ENCODE measurements at places on chromosomes 2 and 18.

- no peak for DNase-seq
These were observed 23.3 kb upstream of the RMC1 start for GRCh38 chr18:23479829-23480505.

DNA sequence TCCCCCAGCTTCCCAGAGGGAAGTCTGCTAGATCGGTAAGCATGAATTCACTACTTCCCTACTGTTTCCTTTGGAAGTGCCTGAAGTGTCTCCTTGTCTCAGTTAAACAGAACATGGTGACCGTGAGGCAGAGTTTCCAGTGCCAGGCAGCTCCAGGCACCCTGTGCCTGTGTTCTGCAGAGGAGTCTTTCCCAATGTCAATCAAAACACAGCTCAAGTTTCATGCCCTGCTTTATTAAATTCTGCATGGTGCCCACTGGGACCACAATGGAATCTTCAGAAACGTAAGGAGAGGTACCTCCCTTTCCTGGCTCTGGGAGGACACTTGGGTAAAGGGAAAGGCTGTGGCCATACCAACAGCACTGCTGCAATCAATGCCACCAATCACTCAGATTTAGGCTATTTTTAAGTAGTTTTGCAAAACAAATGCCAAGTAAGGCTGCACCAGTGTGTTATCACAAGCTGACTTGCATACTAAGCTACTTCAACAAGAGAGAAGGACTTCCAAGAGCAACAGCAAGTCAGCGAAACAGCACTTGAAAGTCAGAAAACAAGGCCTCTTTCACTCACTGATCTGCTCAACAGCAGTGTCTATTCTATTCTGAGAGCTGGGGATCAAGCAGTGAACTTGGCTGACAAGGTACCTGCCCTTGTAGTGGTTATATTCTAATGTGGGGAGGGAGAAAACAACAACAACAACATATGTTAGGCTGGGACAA lies 14.9 kb downstream of the LPIN2 start:
- DNase-seq, result no peak

- DNase-seq, result no peak
These were observed 76.0 kb downstream of the CEP192 start for GRCh38 chr18:13067124-13067523.

DNA sequence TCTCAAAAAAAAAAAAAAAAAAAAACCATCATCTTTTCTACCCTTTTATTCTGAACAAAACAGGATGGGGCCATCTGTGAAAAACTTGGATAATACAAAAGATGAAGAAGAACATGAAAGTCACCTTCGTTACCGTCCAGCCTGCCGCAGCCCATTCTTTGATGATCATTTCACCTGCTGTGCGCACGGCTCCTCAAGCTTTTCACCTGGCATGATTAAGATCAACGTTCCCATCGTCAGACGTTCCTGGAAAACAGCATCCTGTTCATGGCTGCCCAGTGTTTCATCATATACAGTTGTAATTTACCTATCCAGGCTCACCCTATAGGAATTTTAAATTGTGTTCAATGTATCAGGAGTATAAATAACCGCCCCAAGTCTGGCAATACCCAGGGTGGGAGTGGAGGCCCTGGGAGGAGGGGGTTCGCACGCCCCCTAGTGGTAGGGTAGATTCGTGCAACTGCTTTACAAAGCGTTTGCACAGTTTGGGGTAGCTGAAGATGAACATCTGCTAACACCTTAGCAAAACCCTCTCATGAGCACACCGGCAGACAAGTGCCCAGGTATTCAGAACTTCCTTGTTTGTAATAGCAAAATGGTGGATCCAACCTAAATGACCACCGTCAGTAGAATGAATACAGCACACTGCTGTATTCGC lies 49.0 kb upstream of the GLI2 start:
- no peak for DNase-seq

- no peak for DNase-seq
These were observed 53.8 kb upstream of the SPTBN1 start for GRCh38 chr2:54402350-54402749.

- no peak for DNase-seq
These were observed 317.1 kb upstream of the SPRED2 start for GRCh38 chr2:65749545-65749944.

DNA sequence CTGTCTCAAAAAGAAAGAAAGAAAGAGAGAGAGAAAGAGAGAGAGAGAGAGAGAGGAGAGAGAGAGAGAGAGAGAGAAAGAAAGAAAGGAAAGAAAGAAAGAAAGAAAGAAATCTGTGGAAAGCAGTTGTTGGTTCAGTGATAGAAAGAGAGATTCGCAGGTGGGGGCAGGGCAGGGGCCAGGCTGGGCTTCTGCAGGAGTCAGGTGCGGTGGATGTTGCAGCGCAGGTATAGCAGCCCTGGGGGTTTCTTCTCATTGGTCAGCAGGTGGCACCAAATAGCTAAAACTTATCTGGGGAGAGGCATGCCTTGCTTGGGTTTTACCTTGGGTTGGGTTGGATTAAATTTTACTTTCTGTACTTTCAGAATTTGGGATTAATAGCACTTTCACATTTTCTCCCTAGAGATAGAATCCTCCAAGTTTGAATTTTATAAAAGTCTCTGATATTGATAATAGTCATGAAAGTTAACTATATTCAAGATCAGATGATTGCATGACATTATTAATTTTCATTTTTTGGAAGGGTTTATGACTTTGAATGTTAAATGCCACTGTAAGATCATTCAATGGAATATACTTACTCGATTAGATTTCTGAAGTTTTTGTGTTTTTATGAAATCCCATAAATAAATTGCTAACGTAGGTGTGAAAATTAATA lies 66.6 kb downstream of the SPTBN1 start:
- DNase-seq, result no peak

DNA sequence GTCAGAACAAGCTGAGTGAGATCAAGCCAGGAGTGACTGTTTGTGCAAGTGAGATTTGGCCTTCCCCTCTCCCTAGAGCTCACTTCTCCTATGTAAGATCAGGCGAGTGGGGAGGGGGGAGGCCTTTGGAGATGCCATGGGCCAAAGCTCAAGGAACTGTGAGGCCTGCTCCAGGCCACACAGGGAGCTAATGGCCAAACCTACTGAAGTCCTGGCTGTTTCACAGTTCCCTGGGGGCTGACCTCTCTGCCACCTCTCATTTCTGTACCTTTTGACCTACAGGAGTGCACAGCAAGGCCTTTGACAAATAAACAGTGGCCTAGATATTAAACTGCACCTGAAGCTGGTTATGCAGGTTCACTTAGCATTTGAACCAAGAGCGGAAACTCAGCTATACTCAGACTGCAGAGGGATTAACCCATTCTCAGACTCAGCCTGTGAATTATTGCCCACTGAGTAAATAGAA lies 235.0 kb upstream of the NT5C1B start:
- no peak for DNase-seq

DNA sequence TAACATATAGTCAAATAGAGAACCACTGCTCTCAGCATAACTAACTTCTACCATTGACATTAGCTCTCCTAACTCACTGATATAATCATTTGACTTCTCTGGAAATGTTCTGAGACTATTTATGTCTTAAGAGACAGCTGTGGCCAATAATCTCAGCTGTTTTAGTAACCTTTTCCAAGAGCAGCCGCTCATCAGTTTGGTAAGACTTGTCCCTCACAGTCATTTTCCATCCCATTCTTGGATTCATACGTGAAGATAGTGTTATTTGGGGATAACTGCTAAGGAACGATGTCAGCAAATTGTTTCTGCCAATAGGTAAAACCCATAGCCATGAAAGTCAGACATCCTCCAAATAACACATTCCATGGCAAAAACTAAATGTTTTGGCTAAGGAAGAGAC lies 127.8 kb downstream of the LNPK start:
- DNase-seq, result no peak

DNA sequence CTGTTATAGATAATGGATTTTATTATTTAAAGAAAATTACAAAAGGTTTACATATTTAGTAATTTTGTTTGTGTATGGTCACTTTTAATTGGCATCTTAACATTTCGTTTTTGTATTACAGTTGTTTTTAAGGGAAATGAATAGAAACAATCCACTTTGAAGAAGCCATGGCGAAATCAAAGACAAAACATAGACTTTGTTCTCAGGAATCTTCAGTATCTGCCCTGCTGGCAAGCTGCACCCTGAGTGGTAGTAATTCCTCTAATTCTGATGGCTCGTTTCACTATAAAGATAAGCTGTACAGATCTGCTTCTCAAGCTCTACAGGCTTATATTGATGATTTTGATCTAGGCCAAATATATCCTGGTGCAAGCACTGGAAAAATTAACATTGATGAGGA lies 2.7 kb downstream of the C18orf54 start:
- DNase-seq, result no peak

GRCh38 chr2:105697781-105698449 lies 46.8 kb upstream of the NCK2 start:
- no peak for DNase-seq

GRCh38 chr18:64180617-64181016 lies 31.7 kb upstream of the LINC00305 start:
- no peak for DNase-seq

GRCh38 chr2:113937501-113937900 lies 47.6 kb downstream of the ACTR3 start:
- no peak for DNase-seq

DNA sequence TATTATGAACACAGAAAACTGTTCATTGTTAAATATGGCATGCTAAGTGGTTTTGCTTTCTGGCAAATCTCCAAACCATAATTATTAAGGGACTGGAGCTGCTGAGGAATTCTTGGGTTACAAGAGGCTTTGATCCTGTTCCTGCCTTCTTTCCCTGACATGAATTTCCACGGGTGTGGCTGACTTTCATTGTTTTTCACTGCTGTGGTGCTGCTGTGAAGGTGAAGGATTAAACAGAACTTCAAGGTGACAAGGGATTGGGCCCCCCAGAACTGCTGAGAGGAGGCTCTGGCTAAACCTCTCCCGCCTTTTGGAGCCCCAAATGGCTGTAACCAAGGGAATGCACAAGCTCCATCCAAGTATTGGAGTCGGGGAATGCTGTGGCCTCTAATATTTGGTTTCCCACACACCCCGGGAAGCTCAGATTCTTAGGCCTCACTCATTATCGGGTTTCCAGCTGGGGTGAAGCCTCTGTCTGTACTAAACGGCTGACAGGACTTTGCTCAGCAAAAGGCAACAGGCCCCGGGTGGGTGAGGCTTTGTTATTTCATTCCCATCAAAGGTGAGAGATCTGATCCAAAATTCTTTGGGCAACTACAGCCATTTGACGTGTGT lies 29.0 kb upstream of the ZFP36L2 start:
- no peak for DNase-seq

- DNase-seq, result no peak
These were observed 94.9 kb downstream of the SPHKAP start for GRCh38 chr2:228086561-228086960.

Data from cortex of kidney (tissue), 1 donor.